ENCODE measurements at places on chromosomes 1 and 21.

DNA sequence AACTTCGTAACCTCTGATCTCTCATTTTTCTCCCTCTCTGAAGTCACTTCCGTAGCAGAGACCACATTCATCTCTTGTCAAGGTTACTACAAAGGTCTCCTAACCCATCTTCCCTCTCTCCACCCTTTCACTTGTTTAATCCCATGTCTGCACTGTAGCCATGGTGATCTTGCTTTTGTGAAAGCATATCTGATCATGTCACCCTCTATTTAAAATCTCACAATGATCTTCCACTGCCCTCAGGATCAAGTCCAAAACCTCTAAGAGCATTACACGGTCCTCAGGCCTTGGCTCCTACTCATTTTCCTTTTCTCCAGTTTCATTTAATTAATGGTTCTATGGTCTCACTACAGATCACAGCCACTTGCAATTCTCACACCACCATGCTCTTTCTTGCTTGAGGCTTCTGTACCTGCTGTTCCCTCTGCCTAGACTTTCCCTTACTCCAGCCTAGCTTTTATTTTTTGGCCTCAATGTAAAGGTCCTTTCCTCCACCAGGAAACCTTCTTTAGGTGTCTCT is 12.1 kb downstream of the ARHGEF11 start:
- no peak for DNase-seq

- DNase-seq = no peak
These were observed 528.7 kb upstream of the PLXNA2 start for GRCh38 chr1:208772891-208773290.

DNA sequence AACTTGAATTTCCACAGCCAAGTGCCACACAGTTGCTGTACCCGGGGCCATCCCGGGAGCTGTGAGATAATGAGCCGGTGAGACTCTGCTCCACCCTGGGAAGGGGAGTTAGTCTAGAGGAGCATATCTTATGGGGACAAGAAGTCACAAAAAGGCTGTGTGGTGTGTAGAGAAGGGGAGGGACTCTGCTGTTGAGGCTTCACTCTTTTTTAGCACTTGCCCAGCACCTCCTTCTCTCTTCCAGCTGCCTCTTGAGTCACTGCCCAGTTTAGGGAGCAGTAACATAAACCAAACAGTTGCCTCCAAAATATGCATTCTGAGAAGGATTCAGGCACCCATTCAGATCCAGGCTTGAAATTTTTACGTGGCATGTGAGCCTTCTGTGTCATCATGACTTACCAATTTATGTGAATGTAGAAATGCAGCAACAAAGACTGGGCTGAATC is 744 bp upstream of the WDR26 start:
- DNase-seq = peak; percentile 78

- no peak for DNase-seq
These were observed 9.5 kb downstream of the GNAT2 start for GRCh38 chr1:109609881-109610280.

- no peak for DNase-seq
These were observed 162.4 kb upstream of the POU3F1 start for GRCh38 chr1:38208716-38209632.

- no peak for DNase-seq
These were observed 27.2 kb upstream of the CLIC4 start for GRCh38 chr1:24717887-24718650.

DNA sequence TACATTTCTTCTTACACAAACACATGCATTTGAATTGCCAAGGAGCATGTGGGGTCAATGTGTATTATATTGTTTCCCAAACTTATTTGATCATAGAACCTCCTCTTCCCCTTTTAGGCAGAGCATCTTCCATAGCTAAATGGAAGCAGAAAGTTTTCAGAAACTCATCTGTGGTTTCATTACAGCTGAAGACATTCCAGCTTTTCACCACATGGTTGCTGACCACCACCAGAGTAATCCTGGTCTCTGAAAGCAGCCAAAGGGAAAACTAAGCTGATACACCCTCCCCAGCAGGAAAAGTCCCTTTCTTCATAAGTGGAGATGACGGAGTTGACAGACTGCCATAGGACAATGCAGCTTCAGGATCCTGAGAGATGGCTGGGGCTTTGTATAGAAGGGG is 30.2 kb upstream of the OTUD3 start:
- DNase-seq = no peak

- DNase-seq = no peak
These were observed 62.6 kb downstream of the DDR2 start for GRCh38 chr1:162694911-162695310.

GRCh38 chr1:245201827-245202226 is 47.0 kb downstream of the KIF26B start:
- no peak for DNase-seq
